Tibial nerve (tissue), 4 donors: ENCODE measurements at places on chromosomes 6 and 20. TPM values are rescaled to one million over a fixed set of nuclear protein-coding genes. Genes with fewer than 3 reads are reported as not detected.

DNA sequence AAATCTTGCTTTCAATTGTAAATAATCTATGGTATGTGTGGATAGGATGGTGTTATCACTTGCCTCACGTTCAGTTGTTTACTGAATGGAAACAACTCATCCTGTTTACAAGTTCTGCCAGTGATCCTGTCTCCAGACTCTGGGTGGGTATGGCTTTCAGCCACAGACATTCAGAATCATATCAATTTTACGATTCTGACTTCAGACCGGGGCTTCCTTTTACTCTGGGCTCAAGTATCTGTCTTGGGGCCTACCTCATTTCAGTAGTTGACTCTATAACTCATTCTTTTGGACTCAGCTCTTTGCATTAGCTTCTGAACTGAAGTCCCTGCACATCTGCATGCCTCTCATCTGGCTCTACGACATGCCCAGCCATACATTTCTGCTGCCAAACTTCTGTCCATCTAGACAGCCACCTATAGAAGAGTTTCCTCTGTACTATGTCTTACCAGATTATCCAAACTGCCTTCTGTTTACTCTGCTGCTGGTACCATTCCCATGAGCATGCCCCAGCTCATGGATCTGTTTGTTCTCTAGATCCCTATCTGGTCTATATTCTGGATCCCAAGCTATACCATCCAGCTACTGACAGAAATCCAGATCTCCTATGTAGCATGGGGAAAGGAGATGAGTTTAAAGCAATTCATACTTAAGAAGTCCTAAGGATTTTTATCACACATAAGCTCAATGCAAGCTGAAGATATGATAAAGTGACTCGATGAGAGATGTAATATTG is 34.3 kb downstream of the FYN start:
- DNase-seq = no peak

DNA sequence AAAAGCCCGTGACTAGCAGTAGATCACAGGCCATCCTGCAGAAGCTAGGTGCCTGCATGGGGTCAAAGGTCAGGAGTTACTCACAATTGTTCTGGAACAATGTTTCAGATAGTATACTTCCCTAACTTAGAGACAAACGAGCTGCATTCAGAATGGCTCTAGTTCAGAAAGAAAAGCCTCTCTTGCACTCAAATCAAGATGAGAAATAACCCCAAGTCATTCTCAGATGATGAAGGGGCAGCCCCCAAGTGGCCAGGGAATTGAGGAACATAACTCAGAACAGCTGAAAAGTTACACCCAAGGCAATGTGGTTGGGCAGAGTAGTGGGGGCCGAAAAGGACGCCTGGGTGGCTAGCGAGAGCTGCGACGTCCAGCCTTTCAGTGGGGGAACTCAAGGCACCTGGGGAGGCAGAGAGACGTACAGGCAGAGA is 27.8 kb downstream of the FYN start:
- no peak for DNase-seq

SLC26A8 gene
- 1.1 TPM for total RNA-seq

DNA sequence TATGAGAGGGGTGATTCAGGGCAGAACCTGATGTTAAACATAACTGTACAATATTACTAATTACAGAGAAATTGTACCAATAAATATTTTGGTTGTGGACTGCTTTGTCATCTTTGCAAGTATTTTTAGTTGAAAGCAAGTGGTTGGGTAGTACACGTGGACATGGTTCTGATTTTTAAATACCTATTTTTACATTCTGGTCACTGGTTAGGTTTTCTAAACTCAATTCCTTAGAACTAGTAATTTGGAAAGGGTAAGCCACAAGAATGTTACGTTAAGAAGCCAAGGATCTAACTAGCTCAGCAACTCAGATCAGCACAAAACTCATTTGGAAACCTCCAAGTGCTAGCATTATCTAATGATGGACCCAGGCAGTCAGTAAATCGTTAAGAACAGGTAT is 2.7 kb downstream of the EPB41L2 start:
- no peak for DNase-seq

GRCh38 chr20:15098351-15098750 is 760.9 kb upstream of the FLRT3 start:
- no peak for DNase-seq

ZNF341 gene
- 1.7 TPM for total RNA-seq

DNA sequence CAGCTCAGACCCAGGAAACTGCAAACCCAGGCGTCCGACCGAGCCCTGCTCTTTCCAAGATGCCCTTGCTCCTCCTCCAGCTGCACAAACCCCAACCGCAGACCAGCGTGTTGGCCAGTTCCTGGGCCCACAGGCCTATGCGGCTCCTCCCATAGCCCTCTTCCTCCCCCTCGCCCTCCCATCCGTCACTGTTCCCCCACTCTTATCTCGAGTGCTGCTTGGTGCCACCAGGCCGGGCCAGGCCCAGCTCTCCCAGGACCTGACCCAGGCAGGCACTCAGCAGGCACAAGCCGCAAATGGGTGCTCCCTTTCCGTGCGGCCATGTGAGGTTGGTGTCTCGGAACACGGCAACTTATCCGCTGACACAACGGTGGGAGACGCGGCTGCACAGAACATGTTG is 28.6 kb downstream of the ADRM1 start:
- no peak for DNase-seq

STMND1 gene
- total RNA-seq = not detected

- peak; percentile 33 for DNase-seq
These were observed 49.2 kb downstream of the FYN start for GRCh38 chr6:111823831-111824607.

DNA sequence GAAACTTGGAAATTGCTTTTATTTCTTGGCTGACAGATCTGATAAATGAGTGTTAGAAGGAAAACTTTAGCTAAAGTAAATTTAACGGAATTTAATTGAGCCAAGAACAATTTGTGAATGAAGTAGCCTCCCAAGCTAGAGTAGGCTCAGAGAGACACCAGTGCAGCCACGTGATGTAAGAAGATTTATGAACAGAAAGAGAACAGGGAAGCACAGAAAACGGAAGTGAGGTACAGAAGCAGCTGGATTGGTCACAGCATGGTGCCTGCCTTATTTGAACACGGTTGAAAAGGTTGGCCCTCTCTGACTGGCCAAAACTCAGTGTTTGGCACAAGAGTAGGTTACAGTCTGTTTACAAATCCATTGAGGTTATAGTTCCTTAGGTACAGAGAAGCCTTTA is 29.5 kb upstream of the IFNGR1 start:
- DNase-seq = no peak

DNA sequence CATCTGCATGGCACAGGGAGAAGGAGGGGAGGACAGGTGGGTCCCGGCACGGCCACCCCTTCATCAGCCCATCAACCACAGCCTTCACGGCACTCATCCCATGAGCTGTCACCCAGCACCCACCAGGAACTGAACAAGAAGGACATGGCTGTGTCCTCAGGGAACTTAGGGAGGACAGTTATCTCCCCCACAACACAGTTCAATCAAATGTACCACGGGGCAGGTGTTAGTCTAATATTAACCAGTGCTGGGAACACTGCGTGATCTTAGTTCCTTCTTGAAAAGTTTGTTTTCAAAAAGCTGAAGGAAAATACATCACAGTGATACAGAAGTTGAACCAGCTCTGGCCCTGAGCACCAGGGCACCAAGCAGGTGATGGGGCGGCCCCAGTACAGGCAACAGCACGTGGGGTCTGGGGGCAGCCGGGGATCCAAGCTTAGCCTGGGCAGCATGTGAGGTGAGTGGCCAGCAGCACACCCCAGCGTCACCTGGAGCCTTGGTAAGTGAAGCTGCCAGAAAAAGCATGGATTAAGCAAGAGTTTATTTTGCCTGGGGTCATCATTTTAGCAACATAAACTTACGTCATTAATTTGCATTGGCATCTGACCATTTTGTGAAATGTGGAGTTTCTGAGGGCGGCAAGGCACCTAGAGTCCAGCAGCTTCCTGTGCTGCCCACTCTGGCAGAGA is 35.5 kb upstream of the AFDN start:
- DNase-seq = no peak

DNA sequence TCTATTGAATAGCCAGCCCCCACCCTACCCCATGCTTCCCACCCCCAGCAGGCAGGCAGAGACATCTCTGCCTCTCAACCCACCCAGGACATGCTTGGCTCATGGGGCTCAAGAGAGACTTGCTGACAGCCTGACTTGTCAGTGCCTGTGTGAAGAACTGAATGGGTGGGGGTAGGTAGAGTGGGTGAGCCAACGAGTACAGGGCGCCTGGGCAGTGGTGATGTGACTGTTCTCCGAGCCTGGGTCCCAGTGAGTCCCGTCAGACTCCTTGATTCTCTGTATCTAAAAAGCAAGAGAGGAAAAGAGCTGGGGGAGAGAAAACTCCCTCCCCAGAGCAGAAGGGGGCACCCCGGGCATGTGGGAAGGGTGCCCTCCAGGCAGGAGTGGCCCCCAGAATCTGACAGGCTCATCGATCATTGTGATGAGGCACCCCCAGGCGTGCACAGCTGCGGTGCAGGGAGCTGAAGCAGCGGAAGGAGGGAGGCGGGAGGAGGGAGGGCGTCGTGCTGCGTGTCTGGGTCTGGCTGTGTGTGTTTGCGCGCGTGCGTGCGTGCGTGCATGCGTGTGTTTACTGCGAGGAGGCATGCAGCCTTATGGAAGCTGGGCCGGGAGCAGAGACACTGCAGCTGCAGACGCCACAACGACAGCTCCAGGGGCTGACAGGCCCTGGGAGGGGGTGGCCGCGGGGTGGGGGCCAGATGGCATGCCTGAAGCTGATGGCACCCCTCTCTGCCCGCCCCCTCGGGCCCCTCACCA is 40.2 kb downstream of the FOXP4 start:
- no peak for DNase-seq

PNLDC1 gene
- 1.1 TPM for total RNA-seq

DNA sequence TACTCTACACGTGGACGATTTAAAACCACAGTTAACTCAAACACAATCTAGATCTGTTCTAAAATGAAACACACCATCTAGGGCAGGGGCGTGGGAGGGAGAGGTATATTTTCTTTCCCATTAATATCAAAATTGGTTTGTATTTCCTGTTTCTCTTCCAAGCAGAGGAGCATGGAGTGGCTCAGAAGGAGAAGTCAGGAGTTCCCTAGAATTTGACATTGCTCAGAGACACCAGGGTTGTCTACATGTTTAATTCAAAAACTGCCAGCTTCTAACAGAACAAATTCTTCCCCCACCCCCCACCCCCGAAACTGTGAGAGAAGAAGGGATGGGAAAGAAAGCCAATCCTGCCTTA is 2.3 kb downstream of the PREX1 start:
- no peak for DNase-seq

- DNase-seq = no peak
These were observed 26.5 kb downstream of the ERMARD start for GRCh38 chr6:169777896-169778295.

DNA sequence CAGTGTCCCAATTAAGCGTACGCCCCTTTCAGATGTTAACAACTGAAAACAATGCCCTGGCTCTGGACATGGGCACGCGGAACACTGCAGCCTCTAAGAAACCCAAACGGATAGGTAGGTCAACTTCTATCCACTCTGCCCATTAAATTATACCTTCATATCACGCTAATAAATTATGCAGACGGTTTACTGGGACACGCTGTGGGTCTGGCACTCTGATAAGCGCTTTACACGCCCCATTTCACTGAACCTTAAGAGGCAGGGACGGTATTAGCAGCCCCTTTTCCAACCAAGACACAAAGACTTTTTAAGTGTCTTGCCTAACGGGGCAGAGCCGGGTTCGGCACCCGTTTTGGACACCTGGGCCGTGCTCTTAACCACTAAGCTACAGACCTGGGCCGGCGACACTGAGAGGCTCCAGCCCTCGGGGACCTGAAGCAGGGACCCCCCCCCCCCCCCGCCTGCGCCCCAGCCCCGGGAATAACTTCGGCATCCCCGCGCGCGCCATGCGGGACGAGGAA is 744 bp downstream of the STAU1 start:
- DNase-seq = peak; percentile 6

DNA sequence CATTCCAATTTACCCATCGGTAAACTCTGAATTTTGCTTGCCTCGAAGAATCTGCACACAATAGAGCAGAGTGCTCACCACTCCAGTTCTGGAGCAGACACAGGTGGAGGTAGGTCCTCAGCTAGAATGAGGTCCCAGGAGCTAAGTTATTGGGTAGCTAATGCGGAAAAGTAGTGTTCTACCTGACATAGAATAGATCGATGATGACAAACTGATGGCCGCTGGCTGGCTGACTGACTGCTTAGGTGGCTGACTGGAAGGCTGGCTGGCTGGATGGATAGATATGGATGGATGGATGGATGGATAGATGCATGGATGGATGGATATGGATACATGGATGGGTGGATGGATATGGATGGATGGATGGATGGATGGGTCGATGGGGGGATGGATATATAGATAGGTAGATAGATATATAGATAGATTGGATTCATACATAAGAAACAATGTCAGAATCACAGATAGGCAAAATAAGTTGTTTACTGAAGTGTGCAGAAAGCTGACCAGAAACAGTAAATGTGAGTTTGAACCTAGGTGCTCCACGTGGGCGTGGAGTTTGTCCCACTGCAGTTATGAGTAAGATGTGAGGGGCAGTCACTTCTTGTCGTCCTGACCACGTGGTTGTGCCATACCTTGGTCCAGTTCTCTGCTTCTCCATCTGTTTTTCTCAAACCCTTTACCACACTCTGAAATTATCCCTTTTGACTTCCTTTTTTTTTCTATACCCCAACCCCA is 62.1 kb downstream of the TBXT start:
- DNase-seq = no peak

- DNase-seq = no peak
These were observed 146.0 kb upstream of the STMND1 start for GRCh38 chr6:16955899-16956298.

GRCh38 chr6:41688256-41688965 is 47.0 kb downstream of the TFEB start:
- DNase-seq = no peak

- no peak for DNase-seq
These were observed 139.1 kb upstream of the LAMP5 start for GRCh38 chr20:9375221-9375681.

- no peak for DNase-seq
These were observed 59.6 kb upstream of the ZFP64 start for GRCh38 chr20:52251136-52251700.

- no peak for DNase-seq
These were observed 110.1 kb downstream of the BMP2 start for GRCh38 chr20:6877633-6878032.

- DNase-seq = no peak
These were observed 47.5 kb upstream of the ALDH8A1 start for GRCh38 chr6:134997133-134997995.

GDAP1L1 gene
- total RNA-seq = not detected

DNA sequence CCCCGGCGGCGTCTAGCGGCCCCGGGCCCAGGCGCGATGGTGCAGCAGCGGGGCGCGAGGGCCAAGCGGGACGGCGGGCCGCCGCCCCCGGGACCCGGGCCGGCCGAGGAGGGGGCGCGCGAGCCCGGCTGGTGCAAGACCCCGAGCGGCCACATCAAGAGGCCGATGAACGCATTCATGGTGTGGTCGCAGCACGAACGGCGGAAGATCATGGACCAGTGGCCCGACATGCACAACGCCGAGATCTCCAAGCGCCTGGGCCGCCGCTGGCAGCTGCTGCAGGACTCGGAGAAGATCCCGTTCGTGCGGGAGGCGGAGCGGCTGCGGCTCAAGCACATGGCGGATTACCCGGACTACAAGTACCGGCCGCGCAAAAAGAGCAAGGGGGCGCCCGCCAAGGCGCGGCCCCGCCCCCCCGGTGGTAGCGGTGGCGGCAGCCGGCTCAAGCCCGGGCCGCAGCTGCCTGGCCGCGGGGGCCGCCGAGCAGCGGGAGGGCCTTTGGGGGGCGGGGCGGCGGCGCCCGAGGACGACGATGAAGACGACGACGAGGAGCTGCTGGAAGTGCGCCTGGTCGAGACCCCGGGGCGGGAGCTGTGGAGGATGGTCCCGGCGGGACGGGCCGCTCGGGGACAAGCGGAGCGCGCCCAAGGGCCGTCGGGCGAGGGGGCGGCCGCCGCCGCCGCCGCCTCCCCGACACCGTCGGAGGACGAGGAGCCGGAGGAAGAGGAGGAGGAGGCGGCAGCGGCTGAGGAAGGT is 715 bp downstream of the SOX12 start:
- no peak for DNase-seq

MPC1 gene
- total RNA-seq = 29.8 TPM
